ENCODE measurements at places on chromosomes 2 and 18.

DNA sequence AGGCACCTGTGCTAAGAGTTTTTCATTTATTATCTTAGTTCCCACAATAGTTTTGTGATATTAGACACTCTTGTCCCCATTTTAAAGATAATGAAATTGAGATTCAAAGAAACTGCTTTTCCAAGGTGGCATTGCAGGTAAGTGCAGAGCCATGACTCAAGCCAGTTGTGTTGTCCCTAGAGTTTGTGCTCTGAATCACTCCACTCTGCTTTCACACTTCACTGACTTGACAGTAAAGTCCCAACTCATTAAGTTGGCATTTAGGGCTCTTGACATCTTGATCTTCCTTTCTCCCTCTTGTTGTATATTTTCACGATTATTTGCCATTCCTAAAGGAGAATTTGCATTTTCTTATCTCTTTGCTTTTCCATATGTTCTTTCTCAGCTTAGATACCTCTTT, 114.3 kb downstream of the DIS3L2 start:
- no peak for DNase-seq

DNA sequence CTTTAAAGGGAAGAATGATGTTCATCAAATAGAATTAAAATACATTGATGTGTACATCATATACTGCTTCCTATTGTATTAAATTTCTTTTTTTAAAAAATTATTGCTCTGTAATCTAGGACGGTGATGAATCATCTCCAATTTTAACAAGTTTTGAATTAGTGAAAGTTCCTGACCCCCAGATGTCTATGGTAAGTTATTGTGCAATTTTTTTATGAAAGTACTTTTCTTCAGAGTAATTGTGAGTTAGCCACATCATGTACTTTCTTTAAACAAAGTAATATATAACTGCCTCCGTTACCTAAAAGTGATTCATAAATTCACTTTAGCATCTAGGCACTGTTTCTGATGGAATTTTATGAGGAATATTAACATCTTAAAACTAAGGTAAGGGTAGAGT, 38.1 kb downstream of the PIK3C3 start:
- no peak for DNase-seq

GRCh38 chr18:27839141-27839540, 337.8 kb downstream of the CDH2 start:
- DNase-seq, result no peak

DNA sequence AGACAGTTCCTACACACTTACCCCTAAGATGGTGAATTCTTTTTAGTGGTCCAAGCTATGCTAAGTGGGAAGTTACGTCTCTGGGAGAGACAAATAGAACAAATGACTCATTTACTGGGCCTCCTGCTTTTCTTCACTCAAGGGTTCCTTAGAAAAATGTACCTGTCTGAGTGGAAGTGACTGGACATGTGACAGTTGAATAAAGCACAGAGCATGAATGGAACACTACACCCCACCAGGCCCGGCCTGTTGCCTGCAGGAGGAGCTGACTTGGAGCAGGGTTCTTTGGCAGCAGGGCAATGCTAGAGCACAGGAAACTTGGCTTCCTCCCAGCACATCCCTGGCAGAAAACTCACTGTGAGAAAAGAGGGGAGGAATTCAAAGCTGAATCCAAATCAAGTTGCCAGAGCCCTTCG, 451.0 kb upstream of the SETBP1 start:
- DNase-seq, result no peak

DNA sequence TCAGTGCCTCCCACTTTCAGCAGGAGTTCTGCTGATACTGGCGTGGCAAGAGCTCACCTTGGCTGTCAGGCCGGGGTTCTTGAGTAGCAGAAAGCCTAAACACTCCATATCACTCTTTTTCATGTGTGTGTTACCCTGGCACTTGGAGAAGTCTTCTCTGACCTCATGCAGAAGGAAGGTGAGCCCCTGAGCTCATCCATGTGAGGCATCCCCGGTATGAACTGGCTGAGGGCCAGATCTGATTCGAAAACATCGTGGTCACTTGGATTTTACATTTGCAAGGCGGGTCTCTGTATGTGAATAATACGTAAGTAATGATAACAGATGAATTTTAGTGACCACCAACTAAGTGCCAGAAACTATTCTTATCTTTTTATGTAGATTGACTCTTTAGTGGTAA, 93.6 kb downstream of the RAPGEF4 start:
- no peak for DNase-seq

DNA sequence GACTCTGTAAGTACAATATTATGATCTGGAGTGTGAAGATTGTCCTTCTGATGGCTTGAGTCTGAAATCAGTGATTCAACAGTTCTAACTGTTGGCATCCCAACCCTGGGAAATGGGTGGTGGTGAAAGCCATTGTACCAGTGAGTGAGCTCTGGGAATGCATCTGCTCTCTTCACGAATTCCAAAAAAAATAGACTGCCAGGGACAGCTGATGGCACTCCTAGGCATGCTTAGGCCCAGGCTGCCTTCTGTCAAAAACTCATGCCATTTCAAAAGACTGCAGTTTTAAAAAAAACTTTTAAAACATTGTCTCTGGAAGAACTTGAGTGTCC, 20.3 kb downstream of the OXER1 start:
- DNase-seq, result no peak

DNA sequence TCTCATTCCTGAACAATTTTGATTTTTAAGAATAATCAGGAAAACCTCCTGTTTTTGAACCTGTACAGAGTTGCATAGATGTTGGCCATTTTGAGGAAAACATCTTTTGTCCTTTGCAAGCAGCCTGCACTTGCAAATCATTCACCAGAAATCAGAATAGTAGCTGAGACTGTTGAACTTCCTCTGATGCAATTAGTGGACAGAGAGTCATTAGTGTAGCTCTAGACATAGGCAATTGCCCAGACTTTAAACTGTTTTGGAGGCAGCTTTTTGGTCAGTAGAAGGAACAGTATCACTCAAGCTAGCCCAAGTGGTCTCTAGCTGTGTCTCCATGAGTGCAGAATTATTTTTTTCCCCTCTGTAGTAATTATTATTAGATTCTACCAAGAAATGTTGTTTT, 326.1 kb downstream of the PIK3C3 start:
- DNase-seq, result no peak

- no peak for DNase-seq
These were observed 38.7 kb downstream of the ABI2 start for GRCh38 chr2:203366639-203367466.

- no peak for DNase-seq
These were observed 135.8 kb downstream of the EN1 start for GRCh38 chr2:118711603-118712002.

DNA sequence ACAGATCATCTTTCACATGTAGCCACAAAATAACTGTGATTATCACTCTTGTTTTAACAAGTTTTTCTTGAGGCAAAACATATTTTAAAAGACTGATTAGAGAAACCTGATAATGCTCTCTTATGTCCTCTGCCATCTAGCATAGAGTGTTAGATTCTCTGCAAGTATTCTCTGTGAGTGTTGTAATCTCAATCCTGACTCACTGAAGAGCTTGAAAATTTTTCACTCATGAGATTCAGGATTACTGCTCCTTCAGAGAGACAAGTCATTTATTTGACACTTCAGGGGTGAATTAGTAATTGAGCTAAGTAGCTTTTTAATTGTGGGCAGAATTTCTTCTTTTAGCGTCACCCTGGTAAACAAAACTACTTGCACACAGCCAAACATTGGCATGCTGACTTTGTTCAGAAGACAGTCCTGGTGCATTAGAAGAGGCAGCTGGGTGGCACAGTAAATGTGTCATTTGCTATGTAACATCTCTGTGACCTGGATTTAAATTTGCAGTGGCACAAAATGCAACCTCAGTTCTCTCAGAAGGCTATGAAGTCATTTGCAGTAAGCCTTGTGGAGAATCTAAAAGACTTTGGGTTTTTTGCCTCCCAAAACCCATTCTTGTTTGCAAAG, 172.9 kb downstream of the LRP1B start:
- no peak for DNase-seq

GRCh38 chr18:35117951-35118411, 76.8 kb downstream of the MAPRE2 start:
- DNase-seq, result no peak

GRCh38 chr18:21117409-21118131, 6.0 kb upstream of the ROCK1 start:
- no peak for DNase-seq

- DNase-seq, result no peak
These were observed 86.0 kb downstream of the WDSUB1 start for GRCh38 chr2:159200498-159200897.

- DNase-seq, result no peak
These were observed 21.8 kb upstream of the SIX2 start for GRCh38 chr2:45031028-45031427.

DNA sequence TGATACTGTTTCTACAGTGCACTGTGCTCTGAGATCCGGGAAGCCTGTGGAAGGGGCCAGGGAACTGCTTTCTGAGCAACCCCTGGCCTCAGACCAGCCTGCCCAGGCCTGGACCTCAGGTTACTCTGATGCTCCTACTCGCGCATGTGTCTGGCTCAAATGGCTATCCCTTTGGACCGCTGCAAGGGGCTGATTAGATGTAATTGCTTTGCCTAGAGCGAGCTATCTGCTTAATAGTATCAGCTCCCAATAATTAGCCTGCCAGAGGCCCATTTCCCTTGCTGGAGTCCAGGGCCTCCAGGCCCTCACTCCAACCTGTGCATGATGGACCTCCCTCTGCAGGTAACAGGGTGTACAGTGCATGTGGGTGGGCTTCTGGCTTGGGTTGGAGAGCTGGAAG, 7.2 kb upstream of the KCNK3 start:
- no peak for DNase-seq

DNA sequence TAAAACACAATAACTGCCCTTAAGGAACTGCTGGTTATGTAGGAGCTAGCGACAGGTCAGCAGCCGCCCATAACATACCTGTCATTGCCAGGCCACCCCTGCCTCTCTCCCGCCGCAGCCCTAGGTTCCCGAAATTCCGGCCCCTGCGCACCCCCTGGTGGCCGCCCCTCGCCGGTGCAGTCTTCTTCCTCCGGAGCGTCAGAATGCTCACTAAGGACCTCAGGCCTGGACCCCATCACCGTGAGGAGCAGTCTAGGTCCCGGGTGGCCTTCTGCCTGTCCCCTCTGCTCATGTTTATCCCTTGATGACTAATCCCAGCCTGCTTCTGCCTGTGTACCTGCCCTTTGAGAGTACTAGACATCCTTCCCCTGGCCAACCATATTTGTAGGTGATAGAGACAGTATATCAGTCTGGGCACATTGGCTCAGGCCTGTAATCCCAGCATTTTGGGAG, 115.7 kb upstream of the SLC1A4 start:
- DNase-seq, result peak; percentile 75

- DNase-seq, result no peak
These were observed 515.5 kb upstream of the MYT1L start for GRCh38 chr2:2846332-2847208.

DNA sequence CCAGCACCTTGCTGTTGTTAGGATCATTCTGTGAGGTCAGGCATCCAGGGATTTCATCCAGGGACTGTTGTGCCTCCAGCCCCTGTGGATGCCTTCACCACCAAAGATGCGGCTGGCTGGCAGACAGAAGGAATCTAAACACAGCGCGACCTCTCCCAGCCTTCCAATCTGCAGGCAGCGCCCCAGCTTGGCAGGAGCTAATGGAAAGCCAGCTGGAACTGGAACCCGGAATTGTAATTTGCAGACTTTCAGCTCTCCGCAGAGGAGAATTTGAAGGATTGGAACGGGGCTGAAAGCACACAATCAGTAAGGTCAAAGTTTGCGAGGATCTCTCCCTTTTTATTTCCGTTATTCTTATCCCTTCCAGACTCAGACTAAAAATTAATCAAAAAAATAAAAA, 127.8 kb downstream of the TRIB2 start:
- no peak for DNase-seq

DNA sequence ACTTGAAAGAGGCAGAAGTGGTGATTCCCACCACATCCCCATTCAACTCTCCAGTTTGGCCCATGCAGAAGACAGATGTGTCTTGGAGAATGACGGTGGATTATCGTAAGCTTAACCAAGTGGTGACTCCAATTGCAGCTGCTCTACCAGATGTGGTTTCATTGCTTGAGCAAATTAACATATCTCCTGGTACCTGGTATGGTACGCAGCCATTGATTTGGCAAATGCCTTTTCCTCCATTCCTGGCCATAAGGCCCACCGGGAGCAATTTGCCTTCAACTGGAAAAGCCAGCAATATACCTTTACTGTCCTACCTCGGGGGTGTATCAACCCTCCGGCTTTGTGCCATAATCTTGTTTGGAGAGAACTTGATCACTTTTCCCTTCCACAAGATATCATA, 411.5 kb upstream of the SMIM21 start:
- no peak for DNase-seq

DNA sequence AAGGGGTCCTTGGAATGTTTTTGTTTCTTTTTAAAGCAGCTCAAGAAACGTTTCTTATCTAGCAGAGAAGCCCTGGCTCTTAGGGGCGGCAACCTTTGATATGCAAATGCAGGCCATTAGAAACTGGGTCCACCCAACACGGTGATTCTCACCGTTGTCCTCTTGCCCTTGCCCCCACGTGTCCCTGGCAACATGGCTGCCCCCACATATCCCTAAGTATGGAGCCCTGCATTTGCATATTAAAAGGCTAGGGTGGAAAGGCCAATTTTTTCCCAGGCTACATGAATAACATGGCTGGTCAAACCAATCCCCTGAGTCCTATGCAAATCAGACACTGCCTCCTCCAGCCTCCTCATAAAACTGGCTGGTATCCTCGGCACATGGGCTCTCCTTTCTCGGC, 230.1 kb upstream of the SPOPL start:
- no peak for DNase-seq

- no peak for DNase-seq
These were observed 17.0 kb downstream of the SNED1 start for GRCh38 chr2:241015439-241015838.

GRCh38 chr2:237041231-237041630, 44.5 kb upstream of the COPS8 start:
- DNase-seq, result no peak

DNA sequence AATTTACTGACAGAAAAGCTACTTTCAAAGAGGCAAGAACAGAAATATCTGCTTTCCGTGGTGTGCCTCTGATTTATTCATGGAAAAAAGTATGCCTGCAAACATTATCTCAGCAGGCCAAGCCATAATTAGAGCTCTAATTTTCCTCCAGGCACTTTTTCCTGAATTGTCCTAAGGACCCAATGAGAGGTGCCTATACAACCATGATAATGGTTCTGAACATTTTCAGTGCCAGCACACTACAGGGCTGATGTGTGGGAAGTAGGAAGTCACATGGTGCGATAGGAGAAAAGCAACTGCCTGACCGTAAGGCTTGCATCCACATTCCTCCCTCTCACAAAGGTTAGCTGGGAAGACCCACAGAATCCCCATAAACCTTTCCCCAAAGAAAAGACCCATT, 45.9 kb upstream of the EGR4 start:
- no peak for DNase-seq

- no peak for DNase-seq
These were observed 447.5 kb upstream of the FSIP2 start for GRCh38 chr2:185291035-185291647.

DNA sequence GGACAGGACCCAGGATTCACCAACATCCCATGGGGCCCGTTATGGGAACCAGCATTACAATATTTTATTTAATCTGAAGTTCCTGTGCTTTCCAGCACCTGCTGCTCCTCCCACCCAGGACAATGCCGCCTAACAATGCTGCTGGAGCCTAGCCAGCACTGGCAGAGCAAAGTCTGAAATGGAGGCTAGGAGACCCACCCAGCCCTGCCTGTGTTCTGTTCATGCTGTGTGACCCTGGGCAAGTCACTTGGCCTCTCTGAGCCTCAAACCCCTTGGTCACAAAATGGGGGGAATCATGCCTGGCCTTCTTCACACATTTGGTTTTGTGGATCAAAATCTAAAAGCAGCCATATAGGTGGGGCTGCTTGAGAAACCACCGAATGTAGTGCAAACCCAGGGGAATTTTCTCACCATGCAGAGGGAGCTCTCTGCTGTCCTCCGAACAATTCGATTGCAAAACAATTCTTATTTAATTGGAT, 38.5 kb upstream of the ODC1 start:
- no peak for DNase-seq

Measured in CD4-positive, alpha-beta T cell treated with Interleukin-15 for 1 hour (primary cell).